ENCODE measurements at places on chromosomes 1 and 21.

DNA sequence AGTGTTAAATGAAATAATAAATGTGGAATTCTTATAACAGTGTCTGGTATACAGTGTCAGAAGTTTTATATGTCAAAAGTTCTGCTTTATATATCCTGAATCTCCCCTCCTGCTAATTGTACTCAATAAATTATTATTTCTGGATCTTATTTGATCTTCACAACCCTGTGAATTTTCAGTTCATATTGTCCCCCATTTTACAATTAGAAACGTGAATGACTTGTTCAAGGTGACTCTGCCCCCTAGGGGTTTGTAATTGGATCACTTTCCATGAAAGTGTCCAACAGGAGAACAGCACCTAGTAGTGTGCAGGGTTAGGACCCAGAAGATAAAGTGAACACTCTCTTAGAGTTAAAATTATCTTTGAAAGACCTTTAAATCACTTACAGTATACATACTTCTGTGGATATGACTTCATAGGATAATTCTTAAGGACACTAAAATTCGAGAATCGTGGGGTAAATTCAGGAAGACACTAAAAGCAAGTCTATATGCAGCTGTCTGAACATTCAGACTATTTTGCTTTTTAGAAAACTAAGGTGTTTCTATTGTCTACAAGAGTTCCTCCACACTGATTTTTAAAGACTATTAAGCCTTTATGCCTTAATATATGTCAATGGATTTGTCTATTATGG, 4.5 kb upstream of the DDR2 start:
- DNase-seq: no peak

DNA sequence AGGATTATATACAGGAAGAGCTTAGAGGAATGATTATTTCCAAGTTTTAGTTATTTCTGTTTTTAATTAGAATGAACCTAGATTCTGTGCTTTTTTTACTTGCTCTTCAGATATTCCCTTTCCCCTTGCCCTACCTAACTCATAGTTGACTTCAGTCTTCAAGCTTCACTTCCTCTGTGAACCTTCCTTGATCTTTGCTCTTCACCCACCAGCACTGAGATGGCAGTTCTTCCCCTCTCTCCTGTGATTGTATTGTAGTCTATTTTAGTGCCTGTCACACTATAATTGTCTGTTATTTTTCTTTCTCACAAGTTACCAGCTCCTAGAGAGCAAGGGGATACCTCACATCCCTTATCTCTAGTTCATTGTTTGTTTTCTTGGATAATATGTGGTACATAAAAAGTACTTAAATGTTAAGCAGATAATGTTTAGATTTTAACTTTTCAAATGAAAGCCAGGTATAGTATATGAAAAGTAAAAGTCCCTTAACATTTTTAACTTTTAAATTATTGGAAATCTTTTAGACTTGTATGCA, 33.2 kb downstream of the KCTD3 start:
- DNase-seq: no peak

GRCh38 chr21:40829791-40830190, 17.2 kb downstream of the DSCAM start:
- no peak for DNase-seq

DNA sequence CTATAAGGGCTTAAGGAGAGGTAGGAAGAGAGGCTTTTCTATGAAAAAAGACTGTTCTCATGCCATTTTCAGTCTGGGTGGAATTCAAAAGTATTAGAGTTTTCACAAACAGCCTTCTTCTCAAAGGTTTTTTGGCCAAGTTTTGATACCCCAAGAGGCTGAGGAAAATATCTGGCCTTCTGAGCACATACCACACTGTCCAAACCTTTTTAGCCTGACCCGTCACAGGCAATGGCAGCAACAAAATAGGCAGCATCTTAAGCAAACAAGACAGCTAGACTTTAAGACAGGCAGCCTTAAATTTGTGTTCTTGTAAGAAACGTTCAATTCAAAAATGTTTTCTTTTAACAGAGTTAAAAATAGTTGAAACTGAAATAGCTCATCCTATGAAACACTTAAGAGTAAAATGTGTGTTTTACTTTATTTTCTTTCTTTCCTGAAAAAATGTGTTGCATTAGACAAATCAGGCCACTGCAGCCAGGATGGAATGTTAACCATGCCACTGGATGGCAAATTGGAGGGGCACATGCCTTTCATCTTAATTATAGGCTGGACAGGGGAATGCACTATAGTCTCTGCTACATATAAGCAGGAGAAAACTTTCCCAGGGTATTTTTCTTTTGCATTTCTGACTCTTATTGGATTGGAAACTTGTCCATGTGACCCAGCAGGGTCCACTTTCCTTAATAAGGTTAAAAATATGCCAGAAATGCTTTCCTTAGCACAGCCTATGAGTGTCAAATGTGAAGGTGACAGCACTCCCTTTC, 315.0 kb downstream of the TGFB2 start:
- DNase-seq: no peak

DNA sequence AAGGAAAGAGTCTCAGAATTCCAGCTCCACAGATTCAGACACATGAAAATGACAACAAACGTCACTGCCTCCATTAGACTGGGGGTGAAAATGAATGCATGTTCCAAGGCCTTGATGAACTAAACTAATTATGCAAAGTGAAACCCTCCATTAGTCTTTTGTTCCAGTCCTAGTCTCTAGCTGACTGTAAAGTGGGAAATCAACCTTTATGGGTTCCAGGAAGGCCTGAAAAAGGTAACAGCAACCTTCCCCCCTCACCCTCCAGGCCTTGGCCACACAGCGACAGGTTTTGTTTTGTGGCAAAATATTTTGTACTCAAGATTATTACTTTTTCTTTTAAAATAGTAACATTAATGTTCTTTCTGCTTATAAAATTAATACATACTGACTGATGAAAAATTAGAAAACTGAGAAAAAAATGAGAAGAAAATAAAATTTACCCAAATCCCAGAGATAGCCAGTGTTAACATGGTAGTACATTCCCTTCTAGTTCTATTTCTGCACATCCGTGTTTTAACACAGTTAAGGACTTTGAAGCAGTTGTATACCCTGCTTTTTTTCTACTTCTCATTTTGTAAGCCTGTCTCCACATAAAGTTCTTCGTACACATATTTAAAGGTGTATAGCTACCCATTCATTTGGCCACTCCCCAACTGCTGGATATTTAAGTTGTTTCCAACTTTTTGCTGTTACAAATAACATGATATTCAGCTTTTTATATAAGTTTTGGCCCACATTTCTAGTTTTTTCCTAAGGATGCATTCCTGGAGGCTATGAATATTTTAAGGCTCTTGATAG, 60.9 kb downstream of the CD2 start:
- DNase-seq: no peak

DNA sequence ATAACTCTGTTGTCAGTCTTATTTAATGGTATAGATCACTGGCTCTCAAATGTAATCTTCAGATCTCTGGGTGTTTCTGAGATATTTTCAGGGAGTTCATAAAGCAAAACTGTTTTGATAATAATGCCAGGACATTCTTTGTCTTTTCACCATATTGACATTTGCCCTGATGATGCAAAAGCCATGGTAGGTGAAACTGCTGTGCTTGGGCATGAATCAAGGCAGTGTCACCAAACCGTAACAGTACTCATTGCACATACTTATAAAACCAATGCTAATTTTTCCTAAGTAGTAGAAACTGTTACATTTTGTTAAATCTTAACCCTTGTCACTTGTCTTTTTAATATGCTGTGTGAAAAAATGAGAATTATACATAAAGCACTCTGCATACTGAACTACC, 76.0 kb downstream of the RPS6KC1 start:
- DNase-seq: no peak

DNA sequence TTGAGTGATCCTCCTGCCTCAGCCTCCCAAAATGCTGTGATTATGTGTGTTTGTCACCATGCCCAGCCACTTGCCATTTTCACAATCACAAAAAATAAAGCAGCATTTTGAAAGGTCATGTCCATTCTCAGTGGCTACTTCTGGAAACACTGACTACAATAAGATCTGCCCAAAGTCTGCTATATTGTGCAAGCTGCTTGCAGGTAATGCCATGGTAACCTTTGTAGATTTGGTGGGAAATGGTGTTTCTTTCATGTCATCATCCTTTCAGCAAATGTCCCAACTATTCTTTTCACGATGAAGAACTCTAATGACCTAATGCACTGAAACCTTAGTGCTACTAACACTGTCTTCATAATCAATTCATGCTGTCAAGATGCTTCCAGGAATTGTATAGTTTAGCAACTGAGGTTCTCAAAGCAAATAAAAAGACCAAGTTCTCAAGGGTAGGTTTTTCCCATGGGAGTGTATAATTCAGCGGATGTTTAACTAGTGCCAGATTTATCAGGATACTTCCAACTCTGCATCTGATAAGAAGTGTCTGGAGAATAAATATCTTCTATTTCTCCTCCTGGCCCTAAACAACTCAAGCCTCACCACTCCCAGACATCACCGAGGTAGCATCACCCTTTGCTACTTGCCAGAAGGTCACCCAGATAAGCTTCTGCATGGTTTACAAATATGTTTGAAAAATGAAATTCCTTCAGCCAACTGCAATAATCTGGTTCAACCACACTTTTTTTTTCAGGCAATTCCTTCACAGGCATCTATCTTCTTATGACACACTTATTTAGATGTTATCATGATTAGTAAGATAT, 132.0 kb upstream of the ZC3H11B start:
- no peak for DNase-seq

DNA sequence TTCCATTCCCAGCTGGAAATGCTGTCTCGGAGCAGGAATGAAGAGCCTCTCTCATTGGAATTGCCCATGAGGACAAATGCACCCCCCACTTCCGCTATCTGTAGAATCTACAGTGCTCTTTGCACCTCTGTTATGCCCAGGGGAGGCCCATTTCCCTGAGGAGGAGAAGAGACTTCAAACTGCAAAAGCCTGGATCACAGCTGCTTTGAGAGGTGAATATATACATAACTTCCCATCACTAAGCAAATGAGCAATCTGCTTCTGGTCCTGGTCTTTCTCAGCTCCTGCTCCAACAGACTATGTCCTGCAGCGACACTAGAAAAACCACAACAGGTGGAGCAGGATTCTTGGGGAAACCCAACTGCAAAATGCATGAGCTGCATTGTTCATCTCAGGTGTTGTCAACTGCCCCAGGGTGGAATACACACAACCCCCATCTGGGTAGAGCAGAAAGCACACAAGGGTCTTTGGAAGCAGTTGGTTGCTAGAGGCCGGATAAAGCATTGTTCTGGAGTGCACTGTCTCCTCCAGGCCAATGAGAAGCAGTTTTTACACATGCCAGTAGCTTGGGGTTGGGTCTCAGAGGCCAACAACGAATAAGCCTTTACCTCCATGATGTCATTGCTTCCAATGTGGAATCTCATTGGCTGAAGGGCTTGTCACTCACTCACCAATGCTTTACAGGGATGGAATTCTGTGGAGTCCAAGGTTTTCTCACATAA, 67.7 kb upstream of the RAB4A start:
- no peak for DNase-seq

DNA sequence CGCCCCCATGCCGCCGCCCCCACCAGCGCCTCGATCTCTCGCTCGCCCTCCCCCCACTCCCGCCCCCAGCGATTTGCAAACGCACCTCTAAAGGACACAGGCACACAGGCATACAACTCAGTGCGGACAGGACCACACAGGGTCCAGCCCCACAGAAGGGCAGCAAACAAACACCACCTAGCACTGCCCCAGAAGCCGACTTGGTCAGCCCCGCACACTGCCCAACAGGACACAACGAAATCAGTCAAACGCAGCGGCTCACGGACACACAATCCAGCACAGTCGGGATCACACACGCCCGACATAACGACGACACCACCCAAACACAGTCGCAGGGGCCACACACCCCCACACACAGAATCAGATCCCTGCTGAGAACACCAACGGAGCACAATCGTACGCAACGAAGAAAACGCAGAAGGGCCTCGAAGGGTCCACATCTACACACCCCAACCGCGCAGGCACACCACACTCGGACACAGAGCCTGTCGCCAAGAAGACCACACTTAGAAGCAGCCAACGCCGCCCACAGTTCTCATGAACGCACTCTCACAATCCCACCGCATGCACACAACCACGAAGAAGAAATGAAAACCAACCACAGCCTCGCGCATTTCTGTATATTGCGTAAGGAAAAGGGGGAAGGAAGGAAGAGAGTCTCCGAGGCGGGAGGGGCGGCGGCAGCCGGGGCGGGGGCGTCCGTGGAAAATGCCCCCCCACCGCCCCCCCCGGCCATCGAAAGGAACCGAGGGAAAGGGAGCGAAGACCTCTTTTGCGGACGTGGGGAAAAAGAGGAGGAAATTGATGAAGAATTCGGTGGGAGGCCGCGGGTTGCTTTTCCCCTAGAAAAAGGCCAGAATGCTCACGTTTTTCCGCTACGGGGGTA, 481 bp downstream of the TAL1 start:
- DNase-seq: no peak
